ENCODE measurements at places on chromosomes 2 and 18.

DNA sequence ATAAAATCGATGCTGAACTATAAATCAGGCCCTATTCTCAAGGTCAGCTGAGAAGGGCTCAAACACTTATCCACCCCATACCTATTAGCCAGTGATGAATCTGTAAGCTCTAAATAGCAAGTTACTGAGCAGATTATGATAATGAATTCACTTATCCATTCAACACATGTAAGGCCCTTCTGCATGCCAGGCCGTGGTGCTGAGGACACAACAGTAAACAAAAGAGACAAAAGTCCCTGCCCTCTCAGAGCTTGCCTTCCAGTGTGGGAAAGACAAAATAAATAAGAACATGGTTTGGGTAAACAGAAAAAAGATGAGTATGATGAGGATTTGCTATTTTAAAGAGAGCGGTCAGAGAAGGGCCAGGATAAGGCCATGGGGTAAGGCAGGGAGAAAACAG lies 11.7 kb downstream of the TTC32 start:
- DNase-seq, result no peak

DNA sequence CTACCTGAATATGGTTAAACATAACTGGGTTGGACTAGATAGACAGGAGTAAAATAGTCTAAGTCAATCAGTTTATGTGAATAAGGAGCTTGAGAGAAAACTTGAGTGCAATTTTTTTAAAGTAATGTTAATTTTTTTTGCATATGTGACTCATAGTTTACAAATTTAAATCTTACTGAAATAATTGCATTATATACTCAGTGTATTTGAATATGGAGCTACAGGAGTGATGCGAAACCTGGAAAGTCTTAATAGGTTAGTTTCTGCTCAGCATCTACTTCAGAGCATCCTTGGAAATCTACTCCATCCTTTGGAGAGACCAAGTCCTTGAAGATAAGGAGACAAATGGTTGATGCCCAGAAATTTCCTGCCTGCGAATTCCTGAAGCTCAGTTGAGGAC lies 318.8 kb upstream of the NXPH2 start:
- DNase-seq, result no peak

GRCh38 chr2:113851640-113852039 lies 38.2 kb upstream of the ACTR3 start:
- DNase-seq, result no peak

DNA sequence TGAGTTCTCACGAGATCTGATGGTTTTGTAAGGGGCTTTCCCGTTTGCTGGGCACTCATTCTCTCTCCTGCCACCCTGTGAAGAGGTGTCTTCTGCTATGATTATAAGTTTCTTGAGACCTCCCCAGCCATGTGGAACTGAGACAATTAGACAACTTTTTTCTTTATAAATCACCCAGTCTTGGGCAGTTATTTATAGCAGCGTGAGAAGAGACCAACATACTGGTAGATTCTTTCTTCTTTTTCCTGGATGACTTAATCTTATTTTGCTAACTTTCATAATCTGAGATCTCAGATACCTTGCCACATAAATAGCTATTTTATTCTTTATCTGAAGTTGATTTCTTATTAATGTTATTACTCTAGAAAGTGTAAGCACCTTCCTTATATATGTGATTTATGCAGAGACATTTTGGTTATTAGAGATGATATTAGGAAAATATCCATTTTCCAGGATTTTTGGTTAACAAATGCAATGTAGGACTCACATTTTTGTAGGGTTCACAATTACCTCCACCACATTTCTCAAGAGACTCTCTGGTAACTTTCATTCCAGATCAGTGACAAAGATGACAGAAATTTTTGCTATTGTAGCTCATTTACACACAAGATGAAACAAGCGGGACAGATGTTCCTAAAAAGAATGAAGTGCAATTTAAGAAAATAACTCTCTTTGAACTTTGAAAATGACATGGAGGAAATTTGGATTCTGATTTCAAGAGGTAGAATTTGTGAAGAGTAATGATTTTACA lies 97.9 kb upstream of the RND3 start:
- no peak for DNase-seq

Data from activated CD8-positive, alpha-beta memory T cell treated with anti-CD3 and anti-CD28 coated beads for 4 hours (primary cell).